ENCODE measurements at places on chromosomes 11 and 22.

DNA sequence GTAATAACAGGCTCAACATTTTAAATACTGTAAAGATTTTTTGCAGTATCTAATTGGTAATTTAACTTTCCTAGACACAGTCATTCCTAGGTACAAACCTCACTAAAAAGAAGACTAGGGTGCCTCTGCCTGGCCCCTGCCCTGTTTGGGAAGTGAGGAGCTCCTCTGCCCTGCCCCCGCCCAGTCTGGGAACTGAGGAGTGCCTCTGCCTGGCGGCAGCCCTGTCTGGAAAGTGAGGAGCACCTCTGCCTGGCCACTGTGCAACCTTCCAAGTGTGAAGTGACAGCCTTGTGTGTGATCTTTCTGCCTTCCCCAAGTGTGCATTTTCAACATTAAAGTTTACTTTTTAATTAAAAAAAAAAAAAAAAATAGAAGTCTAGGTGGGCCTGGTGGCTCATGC, 4.2 kb downstream of the CHORDC1 start:
- no peak for DNase-seq

DNA sequence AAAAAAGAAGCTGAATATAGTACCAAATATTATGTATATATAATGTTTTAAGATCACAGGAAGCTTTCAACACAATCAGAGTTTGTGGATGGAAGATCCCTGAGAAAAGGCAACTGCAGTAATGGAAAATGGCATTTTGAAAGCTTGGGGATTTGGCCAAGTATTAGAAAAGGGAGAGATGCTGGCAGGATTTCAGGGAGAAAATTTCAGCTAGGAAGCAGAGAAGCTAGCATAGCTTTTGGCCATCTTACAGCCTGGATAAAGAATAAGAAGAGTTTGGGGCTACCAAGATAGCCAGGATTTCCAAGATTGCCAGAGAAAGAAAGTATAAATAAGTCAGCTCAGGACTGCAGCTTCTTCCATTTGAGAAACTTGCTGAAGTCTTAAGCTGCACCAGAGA, 440.8 kb upstream of the LUZP2 start:
- DNase-seq = no peak

DNA sequence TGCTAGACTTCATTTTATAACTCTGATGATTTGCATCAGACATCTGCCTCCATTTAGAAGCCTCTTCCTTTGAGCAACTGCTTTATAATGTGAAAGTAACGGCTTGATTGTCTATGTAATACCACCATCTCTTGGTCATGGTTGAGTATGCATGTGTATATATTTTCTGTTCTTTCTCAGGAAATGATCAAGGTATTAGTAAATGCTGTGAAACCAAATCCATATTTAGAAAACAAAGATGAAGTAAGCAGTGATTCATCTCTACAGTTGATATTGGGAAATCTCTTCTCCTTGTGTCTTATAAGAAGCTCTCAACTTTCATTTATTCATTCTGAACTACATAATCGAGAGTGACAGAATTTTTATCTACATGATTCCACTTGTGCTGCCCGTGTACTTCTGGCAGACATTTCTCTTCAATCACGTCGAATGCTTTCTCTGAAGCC, 104.6 kb upstream of the ANO3 start:
- no peak for DNase-seq

GRCh38 chr11:72535194-72535547, 100.8 kb upstream of the CLPB start:
- no peak for DNase-seq

DNA sequence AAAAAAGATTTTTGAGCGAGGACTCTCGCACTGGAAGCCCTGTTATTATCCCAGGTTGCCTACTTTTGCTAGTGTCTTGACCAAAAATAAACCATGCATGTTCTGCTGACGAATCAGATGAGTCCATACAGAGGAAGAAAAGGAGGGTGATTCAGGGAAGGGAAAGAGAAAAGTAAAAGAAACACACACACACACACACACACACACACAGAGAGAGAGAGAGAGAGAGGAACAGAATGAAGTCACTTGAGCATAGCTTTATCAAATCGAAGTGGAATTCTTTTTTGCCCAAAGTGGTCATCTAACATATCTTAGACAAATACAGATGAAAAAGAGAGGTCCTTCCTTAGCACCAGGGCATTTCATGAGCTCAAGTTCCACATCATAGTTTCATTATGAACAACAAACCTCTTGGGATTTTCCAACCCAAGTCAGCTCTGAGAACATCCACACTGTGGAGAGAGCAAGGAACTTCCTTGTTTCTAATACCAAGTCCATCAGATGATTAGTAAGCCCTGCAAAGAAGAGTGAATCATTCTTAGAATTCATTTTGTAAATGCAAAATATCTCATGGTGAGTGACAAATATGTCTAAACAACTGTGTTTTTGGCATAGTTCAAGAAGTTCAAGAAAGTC, 7.7 kb upstream of the MMP12 start:
- DNase-seq = no peak

DNA sequence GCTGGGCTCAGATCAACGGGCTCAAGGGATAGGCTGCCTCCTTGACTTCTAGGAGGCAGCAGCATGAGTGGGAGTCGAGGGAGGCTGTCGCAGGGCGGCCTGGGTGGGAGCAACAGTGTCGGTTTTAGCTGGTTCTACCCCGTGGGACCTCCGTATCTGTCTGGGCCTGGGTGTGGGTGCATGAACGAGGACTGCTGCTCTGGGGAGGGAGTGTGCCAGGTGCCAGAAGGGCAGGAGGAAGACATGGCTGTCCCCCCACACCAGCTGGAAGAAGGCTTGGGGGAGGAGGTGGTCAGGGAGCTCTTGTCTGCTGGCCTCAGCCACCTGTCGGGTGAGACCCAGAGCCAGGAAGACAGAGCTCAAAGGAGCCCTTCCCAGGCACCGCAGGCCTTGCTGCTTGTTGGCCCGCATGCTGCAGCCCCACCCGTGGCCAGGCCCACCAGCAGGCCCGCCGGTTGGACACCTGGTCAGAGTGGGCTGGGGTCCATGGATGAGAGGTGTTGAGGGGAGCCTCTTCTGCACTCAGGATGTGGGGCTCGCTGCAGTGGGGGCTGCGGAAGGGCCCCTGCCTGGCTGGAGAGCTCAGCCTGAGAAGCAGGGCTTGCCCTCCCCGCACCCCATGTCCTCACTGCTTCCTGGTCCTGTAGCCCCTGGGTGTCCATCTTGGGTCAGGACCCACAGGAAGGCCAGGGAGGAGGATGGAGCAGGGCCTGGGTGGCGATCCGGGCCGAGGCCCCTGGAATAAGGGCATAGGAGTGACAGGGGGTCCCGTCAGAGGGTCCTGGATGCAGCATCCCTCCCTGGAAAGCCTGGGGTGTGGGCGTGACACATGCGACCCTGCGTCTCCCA, 3.4 kb downstream of the CEND1 start:
- no peak for DNase-seq

DNA sequence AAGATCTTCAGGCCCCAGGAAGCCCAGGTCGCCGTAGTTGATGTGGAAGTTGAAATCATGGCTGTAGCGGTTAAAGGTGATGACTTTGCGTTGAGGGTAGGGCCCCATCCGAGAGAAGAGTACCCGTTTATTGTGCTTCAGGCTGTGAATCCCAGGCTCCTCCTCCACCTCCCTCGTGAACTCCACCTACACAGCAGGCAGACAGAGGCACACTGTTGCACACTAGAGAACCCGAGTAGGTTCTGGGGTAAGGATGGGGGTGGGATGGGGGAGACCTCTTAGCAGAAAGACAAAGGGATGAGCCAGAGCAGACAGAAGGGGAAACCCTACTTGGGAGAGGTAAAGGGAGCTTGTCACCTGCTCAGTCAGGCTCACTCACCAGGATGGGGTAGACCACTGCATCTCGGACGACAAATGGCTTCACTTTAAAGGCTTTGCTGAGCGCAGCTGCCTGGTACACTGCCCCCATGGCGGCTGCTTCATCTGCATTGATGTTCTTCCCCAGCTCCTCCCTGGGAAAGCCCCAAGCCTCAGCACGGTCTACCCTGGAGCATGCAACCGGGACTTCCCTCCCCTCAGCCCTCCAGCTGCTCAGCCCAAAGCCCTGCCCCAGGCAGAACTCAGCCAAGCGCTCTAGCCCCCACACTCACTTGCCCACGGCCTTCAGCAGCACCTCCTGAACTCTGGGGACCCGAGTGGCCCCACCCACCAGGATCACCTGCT, 5.4 kb downstream of the HYOU1 start:
- DNase-seq = no peak

DNA sequence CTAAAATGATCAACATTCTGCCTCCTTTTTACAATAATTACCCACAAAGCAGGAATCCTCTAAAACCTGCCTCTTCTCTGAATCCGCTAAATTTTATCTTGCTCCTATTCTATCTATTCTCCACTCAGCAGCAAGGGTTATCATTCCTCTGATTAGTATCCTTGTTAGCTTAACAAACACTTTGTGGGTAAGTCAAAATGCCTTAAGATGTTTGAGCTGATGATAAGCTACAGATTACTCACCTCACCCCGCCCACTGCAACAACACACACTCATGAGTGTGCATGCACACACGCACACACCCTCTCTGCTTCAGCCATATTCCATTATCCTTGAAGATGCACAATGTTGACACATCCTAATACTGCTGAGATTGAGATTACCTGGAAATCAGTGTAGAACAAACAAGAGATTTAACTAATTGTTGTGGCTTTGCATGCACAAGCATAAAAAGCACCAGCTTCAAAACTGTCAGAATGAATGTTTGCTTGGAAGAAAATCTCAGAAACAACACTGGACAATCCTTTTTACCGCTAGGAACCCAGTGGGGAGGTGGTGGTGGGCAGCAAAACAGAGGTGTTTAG, 130.9 kb downstream of the BBOX1 start:
- no peak for DNase-seq

DNA sequence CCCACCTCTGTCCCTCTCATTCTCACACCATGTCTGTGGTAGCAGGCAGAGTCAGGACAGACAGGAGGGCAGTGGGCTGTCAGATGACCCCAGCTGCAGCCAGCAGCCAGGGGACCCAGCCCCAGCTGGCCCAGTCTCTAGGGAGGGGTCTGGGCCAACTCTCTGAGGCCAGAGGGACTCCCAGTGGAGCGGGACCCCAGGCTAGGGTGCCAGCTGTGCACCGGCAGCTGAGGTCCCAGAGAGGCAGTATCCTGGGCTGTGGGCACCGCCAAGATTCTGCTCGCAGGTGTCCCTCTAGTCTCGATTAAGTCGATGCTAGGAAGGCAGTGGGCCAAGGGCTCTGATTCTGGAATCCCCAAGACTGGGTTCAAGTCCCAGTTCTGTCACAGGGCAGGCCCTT, 16.7 kb upstream of the FADD start:
- DNase-seq = no peak
